ENCODE measurements at places on chromosomes 11 and 22.
A peak's percentile ranks its signal among the peaks of the same experiment; 100 is the strongest.

DNA sequence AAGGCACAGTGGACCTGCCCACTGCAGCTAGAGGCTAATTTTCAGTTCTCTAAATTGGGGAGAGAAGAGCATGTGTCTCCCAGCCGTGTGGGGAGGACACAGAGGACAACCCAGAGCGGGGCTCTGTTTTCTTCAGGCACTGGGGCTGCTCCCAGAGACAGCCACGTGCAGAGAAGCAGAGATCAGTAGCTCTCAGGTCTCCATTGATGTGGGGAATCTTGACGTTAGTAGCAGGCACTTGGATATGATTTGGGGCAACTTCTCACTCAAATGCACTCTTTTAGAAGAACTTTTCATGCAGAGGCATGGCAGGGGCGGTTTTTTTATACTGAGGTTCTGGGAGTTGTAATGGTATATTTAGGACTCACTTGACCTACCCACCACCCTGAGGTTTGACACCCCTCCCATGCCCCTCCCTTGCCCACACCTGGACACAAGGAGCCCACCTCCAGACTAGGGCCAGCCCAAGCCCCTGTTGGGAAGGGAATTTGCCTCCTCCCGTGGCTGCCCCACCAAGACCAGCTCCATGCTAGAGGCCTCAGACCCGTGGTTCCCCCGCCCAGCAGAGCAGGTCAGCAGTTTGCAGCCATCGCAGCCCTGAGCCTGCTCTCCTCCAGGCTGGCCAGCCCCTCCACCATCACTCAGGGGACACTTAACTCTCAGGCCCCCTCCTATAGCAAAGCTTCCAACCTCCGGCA lies 94.2 kb upstream of the RTL6 start:
- DNase-seq, result no peak

- peak; percentile 65 for DNase-seq
Observed at GRCh38 chr22:31350410-31350863, 4.3 kb upstream of the PATZ1 start.

GRCh38 chr11:75733431-75734107 lies 15.9 kb downstream of the MOGAT2 start:
- DNase-seq, result no peak

DNA sequence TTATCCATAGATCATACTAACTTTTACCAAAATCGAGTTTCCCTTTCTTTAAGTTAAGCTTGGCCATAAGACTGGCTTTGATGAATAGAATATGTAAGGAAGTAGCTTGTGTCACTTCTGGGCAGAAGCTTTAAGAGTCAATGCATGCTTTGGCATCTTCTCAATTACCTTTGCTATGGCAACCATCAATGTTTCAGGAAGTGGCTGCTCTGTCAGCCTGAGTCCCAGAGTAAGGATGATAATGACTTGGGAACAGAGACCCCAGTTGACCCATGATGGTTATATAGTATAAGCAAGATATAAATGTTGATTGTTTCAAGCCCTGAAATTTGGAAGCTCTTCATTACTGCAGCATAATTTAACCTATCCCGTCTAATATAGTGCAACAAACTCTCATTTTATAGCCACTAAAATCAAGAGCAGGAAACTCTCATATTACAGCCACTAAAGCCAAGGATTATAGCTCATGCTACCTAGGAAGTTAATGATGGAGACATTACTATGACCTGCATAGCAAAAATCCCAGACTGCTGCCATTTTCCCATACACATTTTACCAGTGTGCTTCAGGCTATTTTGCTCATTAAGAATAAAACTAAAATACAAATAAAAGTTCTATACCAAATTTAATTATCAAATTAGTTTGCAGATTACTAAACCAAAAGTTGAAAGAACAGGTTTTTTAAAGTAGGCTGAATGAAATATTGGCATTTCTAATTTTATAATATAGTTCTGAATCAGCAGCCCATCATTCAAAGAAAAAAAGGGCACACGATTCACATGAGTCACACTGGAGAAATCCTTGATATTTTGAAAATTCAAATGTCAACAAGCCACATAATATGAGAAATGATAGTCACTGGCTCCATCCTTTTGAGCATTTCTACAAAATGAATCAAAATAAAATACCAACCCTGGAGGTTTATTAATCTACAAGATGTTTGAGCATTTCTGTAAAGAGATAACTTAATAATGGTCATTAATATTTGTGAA lies 23.8 kb downstream of the FSHB start:
- no peak for DNase-seq

DNA sequence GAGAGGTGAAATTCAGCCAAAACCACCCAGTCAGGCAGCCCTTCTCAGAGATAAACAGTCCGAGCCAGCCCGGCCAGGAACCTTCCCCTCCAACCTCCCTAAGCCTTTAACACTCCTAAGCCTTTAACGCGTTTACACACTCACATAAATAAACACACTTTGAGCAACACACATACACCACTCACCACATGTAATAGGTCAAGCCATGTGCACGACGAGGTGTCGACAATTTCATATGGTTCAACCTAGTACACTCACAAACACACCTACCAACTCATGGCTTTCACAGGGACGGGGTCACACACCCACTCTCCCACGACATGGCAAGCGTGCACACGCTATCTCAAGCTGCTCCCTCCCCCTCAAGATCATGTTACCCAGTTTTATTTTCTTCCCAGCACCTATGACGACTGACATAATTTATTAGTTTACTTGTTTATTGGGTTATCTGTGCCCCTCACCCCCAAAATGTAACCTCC lies 15.5 kb downstream of the SLC43A1 start:
- no peak for DNase-seq

DNA sequence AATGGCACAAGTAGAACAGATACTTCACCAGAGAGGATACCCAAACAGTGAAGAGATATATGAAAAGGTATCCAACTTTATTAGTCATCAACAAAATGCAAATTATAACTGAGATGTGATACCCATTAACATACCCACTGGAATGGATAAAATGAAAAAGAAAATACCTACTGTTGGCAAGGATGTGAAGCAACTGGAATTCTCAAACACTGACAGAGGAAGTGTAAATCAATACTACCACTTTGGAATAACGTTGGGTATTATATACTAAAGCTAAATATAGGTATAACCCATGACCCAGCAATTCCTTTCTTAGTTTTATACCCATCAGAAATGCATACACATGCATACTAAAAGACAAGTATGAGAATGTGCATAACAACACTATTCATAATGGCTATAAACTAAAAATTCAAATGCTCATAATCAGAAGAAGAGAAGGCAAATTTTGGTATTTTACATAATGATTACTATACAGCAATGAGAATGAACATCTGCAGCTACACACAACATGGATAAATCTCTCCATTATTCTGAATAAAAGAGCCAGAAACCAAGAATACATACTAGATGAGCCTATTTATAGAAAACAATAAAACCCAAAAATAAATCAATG lies 80.6 kb downstream of the RPL27A start:
- no peak for DNase-seq

- peak; percentile 13 for DNase-seq
Observed at GRCh38 chr22:28014211-28015045, 95.4 kb upstream of the PITPNB start.

- no peak for DNase-seq
Observed at GRCh38 chr11:73040046-73040445, 102.1 kb downstream of the FCHSD2 start.

- no peak for DNase-seq
Observed at GRCh38 chr11:12642040-12642439, 32.2 kb upstream of the TEAD1 start.

DNA sequence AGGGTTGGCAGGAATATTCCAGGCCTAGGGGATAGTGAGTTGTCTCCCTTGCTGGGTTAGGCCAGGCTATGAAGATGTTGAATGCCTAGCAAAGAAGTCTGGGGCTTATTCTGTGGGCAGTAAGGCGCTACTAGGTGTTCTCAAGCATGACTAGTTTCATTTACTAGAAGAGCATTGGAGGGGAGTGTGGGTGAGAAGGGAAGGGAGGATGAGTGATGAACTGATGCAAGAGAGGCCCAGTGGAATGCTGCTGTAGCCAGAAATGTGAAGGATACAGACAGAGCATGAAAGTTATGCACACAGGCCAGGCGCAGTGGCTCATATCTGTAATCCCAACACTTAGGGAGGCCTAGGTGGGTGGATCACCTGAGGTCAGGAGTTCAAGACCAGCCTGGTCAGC lies 33.5 kb downstream of the POU2F3 start:
- DNase-seq, result no peak

DNA sequence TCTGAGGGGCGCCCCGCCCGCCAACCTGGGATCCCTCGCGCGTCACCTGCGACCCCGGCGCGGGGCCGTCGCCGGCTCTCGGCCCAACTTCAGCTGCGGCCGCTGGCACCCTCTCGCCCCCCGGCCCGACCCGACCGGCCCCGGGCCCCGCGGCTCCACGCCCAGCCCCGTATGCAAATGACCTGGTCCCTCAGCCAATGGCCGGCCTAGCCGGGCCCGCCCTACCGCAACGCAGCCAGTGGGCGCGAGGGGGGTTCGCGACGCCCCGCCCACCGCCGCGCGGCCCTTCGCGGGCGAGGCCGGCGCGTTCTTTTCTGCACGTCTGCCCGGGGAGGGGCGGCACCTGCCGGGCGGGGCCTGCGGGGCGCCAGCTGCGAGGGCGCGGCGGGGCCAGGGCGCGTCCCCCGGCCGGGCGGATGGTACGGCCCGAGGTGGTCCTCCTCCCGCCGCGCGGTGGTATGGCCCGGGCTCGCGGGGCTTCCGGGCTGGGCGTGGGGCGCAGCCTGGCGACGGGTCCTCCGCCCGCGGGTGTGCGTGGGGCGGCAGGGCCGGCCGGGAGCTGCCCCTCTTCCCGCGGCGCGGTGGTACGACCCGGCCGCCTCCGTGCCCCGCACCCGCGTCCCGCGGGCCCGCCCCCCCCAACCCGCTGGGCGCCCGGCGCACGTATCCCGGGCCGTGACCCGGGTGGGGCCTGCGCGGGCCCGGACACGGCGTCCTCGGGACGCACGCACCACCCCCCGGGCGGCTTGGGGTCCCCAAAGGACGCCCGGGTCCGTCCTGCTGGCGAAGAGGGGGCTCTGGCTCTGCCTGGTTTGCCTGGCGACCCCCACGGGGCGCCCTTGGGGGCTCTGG lies 7.7 kb upstream of the PHRF1 start:
- DNase-seq, result peak; percentile 81

- no peak for DNase-seq
Observed at GRCh38 chr22:16957781-16958180, 50.2 kb downstream of the GAB4 start.

- DNase-seq, result no peak
Observed at GRCh38 chr11:85359859-85360258, 267.3 kb downstream of the DLG2 start.

- DNase-seq, result no peak
Observed at GRCh38 chr11:95256321-95256779, 25.3 kb upstream of the SESN3 start.

DNA sequence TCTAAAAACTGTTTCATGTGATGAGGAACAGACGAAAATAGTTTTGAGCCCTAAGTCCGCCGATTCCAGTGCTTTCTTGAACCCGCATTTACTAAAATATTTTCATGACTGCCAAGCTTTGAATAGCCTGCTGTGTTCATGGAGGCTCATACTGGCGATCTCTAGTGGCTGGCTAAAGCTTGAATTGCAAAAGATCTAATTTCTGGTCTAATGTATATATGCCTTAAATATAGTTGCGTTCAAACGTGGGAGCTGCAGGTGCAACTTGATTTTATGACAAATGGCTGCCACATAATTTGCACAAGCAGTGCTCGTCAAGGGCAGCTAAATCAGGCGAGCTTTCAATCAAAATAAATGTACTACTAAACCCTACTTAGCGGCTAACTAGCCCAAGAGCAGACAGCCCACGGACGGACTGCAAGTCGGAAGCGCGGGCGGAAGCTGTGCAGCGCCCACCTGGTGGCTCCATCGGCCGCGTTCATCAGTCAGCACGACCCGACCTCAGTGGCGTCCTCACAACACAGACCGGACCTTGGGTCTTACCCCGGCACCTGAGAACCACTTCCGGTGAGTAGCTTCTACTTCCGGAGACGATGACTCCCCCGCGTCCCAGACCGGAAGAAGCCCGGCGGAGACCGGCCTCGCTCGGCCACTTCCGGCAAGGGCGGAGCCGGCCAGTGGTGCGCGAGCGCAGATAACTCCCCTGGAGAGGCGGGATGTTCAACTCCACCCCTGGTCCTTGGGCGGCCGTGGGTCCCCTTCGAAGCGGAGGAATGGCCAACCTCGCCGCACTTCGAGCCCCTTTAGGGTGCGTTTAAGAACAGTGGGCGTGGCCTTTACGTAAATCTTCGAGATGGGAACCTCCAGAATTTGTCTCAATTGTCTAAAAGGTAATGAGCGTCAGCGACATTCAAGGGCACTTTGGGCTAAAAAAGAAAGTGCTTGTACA lies 6.1 kb downstream of the RPL27A start:
- DNase-seq, result peak; percentile 87

GRCh38 chr22:39434243-39434653 lies 22.6 kb upstream of the MGAT3 start:
- no peak for DNase-seq

- no peak for DNase-seq
Observed at GRCh38 chr11:118224511-118225188, at the start of gene JAML. Gene JAML, minus strand, starts transcription at chr11:118225011. Its CDS starts 10,145 bp downstream, at chr11:118214866.

GRCh38 chr11:60874421-60875365 lies 7.4 kb downstream of the ZP1 start:
- DNase-seq, result no peak

DNA sequence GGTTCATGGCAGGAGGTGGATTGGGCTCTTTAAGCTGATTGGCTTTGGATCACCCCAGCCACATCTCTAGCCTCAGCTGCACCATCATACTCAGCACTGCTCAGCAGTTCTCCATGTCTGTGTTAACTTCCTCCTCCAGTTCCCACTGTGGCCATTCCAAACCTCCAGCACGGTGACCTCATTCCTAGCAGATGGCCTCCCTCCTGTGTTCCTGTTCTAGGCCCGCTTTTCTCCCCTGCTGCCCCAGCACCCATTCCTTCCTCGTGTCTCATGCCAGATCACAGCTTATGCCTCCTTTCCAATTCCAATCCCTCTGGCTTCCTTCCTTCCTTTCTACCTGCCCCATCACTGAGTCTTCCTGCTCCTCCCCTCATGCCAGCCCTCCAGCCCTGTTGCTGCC lies 96.1 kb downstream of the MICAL2 start:
- DNase-seq, result no peak

DNA sequence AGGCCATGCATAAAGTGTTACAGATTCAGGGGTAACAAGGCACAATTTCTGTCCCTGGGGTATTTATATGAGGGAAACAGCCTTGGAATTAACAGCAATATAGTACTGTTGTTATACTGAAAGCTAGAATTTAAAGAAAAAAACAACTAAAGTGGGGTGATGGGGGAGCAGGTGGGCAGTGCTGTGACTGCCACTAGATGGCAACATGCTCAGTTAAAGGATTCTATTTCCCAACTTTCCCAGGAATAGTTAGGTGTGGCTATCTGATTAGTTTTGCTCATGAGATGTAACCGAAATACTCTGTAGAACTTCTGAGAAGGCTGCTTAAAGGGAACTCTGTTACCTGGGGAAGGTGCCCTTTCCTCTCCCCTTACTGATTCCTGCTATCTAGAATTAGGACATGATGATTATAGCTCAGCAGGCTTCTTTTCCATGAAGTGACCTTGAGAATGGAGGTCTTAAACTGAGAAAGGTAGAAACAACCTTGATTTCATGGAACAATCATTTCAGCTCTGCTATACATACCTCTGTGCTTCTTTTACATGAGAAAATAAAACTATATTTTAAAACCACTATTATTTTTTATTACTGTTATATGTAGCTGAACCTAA lies 102.6 kb downstream of the RELT start:
- DNase-seq, result peak; percentile 19

GRCh38 chr11:68601147-68601546 lies 83.2 kb upstream of the GAL start:
- DNase-seq, result no peak

Data from NCI-H1694 treated with DMSO at 0.1 percent for 48 hours (cell line).